Activated CD4-positive, alpha-beta T cell treated with anti-CD3 and anti-CD28 coated beads, Interleukin-2, amount 50 U/mL, for 48 hours (primary cell): ENCODE measurements at places on chromosomes 7 and 10.
A peak's percentile ranks its signal among the peaks of the same experiment; 100 is the strongest.

DNA sequence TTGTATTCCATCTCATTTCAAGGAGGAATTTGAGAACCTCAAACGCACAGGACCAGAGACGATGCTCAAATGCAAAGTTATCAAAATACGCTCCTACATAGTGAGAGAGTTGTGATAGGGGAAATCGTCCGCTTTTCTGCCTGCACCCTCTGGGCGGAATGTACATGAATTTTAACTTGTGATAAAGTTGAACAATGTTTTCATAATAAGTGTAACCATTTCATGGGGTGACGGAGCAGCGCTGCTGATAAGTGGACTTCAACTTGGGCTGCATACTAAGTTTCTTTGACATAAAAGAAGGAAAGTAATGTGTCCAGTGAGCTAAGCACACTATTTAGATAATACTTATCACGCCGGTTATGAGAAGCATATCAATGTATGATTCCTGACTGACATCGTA lies 497.5 kb upstream of the MGMT start:
- DNase-seq: no peak

- DNase-seq: no peak
These were observed 12.3 kb downstream of the ESYT2 start for GRCh38 chr7:158816995-158817394.

DNA sequence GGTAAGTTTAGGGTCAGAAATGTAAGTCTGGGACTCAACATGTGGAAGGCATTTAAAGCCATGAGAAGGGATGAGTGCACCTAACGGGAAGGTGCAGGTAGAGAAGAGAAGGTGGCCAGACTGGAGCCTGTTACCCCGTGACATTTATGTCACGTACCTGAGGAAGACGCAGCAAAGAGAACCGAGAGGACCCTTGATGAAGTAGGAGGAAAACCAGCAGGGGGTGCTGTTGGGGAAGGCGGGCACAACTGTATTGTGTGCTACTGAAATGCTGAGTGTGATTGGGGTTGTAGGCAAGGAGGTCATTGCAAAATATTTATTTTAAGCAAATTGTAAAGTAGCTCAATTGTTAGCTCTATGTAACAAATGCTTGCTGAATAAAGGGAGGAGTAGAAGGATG lies 338.2 kb upstream of the PRKCQ start:
- DNase-seq: peak; percentile 78

GRCh38 chr10:52348037-52348564 lies 34.0 kb downstream of the DKK1 start:
- DNase-seq: no peak

GRCh38 chr7:82740246-82740848 lies 296.8 kb upstream of the CACNA2D1 start:
- peak; percentile 2 for DNase-seq

DNA sequence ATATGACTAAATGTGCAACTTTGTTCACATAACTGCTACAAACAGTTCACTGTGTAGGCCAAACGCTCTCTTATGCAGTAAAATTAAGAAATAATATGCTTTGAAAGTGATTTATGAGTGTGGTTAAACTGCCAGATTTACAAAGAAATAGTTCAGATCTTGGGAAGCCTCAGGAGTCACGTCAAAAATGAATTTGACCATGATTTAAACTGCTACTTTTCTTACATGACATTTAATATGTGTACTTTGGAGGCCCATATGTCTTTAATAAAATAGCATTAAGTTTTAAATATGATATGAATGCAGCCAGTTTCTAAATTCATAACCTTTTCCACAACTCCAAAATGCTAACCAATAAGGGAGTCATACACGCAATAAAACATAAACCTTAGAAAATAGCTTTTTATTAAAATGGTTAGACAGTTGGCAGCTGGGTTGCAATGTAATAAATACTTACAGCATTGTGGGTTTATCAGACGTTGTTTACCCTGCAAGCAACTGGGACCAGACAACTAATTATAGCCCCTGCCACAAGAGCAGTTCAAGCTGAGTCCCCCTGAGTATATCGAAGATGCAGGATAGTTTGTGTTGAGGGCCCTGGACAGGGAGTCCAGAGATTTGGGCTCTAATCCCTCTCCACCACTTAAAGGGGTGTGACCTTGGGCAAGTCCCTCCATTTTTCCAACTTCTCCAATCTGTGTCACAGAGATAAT lies 640.4 kb downstream of the LRMDA start:
- DNase-seq: no peak
